IMR-90 (cell line): ENCODE measurements at places on chromosomes 2 and 18.

GRCh38 chr2:149021271-149021719, 17.2 kb upstream of the LYPD6B start:
- H3K4me1 ChIP-seq, result no peaks in the 10 kb centered on the region
- DNase-seq, result no peak
- no peak overlapping the region for H3K27ac ChIP-seq
- H3K36me3 ChIP-seq, result no peaks in the 10 kb centered on the region

GRCh38 chr18:6509832-6510231, 95.1 kb upstream of the L3MBTL4 start:
- DNase-seq, result no peak
- H3K4me1 ChIP-seq, result no peaks in the 10 kb centered on the region; the same call in 1 of the 2 replicates
- H3K27me3 ChIP-seq, result no peaks in the 10 kb centered on the region
- no peaks in the 10 kb centered on the region for H3K36me3 ChIP-seq

DNA sequence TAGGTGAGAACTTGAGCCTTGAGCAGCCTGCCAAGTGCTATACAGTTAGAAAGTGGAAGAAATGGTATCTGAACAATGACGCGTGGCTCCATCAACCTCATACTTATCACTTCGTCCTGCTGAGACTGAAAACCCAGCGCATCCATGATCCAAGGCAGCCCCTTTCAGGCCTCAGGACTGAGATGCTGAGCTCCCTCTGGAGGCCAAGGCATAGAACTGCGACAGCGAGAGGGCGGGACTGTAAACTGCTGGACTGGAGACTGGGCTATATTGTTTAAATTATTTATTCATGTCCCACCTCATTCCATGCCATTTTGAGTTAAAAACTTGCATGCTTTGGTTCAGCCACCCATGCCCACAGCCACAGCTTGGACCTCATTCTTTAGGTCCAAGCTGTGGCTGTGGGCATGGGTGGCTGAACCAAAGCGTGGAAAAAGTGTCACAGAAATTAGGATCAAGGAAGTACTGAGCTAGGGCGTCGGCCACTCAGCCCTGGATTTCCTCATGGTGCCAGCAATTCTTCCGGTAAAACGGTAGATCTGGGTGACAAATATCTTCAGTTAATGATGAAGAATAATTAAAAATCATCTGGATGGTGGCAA, 195.5 kb downstream of the L3MBTL4 start:
- no peaks in the 10 kb centered on the region for H3K36me3 ChIP-seq
- no peaks in the 10 kb centered on the region for H3K4me1 ChIP-seq
- no peak overlapping the region for H3K4me3 ChIP-seq
- no peak overlapping the region for H3K27ac ChIP-seq
- H3K27me3 ChIP-seq, result no peaks in the 10 kb centered on the region

DNA sequence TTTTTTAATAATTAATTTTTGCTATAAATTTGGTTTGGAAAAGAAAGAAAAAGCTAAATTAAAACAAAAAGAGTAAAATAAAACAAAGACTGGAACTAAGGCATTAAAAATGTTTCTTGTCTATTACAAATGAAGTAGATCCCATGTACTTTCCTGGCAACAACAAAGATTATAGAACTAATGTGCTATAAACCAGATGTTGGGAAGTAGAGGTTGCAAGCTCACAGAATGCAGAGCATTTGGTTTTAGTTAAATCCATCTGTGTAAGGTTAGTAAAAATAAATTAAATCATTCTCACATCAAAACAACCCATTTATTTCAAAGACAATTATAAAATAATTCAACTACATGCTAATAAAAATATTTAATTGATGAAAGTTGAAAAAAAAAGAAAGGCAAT, 157.2 kb upstream of the ZC3H15 start:
- H3K36me3 ChIP-seq, result no peaks in the 10 kb centered on the region
- DNase-seq, result no peak
- H3K27ac ChIP-seq, result no peak overlapping the region
- H3K4me3 ChIP-seq, result no peak overlapping the region
- H3K4me1 ChIP-seq, result no peaks in the 10 kb centered on the region
- H3K27me3 ChIP-seq, result no peaks in the 10 kb centered on the region
